ENCODE measurements at places on chromosomes 7 and 10.

- no peak for DNase-seq
These were observed 117.4 kb upstream of the PFKP start for GRCh38 chr10:2949948-2950354.

GRCh38 chr7:75928568-75928914, 13.6 kb downstream of the POR start:
- no peak for DNase-seq

DNA sequence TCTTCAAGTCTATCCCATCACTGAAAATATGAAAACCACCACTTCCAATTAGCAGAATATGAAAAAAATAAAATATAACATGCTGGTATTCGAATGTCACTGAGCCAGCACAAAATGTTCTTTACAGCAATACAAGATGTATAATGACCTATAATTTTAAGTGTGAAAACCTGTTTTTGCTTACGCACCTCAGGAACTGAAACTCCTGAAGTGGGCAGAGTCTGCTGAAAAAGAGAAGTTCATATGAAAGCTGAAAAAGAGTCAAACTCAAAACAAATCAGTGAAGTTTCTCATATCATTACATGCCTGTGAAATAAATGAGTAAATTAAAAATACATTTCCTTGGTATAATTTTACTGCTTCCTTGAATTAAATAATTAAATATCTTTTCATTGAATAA, 272.5 kb downstream of the DGKB start:
- no peak for DNase-seq

- no peak for DNase-seq
These were observed 1240.4 kb downstream of the GATA3 start for GRCh38 chr10:9294865-9295264.

- DNase-seq = no peak
These were observed 36.3 kb upstream of the TOMM7 start for GRCh38 chr7:22858640-22859561.

GRCh38 chr10:119391440-119392251, 150.9 kb downstream of the RGS10 start:
- DNase-seq = no peak

DNA sequence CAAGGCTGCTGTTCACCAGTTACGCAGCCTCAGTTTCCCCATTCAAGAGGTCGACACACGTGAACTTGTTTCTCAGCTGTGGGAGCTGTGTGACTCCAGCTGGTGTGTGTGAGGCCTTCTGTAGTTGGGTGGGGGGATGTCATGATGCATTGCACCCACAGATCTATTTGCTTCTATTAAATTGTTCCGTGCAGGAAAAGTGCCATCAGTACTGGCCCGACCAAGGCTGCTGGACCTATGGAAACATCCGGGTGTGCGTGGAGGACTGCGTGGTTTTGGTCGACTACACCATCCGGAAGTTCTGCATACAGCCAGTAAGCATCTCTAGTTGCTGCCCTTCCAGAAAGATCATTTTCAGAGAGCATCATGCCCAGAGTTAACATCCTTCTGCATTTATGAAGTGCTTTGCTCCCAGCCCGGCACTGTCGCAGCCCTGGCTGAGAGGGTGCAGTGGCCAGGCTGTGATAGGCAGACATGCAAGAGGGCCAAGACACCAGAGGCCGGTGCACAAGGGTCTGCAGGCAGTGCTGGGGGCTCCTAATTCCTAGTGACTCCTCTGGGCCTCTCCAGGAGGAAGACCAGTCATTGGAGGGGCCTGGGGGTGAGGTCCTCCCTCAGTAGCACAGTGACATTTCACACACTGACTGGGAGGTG, 60.2 kb downstream of the MKI67 start:
- DNase-seq = no peak

DNA sequence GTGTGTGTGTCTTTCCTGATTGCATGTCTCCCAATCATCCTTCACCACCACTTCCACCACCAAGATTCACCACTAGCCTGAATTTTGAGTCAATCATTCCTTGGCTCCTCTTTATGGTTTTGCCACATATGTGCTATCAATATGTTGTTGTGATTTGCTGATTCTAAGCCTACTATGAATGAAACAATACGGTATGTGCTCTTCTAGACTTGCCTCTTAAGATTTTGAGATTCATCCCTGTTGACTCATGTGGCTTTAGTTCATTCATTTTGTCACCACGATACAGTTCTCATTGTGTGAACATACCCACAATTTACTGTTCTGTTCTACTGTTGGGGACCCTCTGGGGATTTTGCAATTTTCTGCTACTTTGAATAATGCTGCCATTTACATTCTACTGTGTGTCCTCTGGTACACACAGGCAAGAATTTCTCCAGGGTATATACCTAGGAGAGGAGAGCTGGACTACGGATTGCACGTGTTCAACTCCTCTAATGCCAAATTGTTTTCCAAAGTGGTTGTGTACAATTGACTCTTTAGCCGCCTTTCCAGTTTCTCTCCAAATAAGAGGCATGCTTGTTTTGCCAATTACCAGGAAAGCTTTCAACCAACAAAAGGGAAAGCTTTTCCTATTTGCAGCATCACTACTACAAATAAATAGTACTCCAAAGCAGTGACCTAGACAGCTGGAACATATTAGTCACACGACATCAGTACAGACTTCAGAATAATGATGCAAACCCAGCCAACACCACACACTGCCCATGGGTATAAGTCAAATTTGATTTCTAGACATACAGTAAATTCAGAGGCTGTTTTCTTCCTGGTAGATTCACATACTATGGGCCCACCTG, 30.0 kb downstream of the SGMS1 start:
- no peak for DNase-seq

- no peak for DNase-seq
These were observed 594.8 kb upstream of the FZD8 start for GRCh38 chr10:36236931-36237330.

- DNase-seq = no peak
These were observed 444.1 kb downstream of the NRG3 start for GRCh38 chr10:82319074-82319473.

GRCh38 chr10:8489823-8490222, 435.3 kb downstream of the GATA3 start:
- DNase-seq = no peak

GRCh38 chr7:103777440-103777839, 212.0 kb downstream of the RELN start:
- no peak for DNase-seq

DNA sequence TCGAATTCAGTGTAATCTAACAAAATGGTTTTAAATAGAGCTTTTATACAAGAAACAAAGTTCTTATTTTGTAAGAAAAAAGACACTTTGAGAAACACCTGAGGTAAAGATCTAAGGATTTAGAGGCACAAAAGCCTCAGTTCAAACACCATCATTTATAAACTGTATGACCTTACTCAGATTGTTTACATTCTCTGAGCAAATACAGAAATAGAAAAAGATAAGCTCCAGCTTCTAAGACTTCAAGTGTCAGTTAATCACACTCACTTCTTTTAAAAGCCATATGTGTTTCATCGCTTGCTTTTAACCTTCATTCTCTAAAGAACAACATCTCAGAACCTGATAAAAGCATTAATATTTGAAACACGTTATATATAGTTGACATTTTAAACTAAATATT, 27.9 kb downstream of the CADPS2 start:
- no peak for DNase-seq

- no peak for DNase-seq
These were observed 326.5 kb downstream of the WDR37 start for GRCh38 chr10:1382711-1383110.

GRCh38 chr7:19610194-19610943, 98.5 kb downstream of the POLR1F start:
- no peak for DNase-seq

DNA sequence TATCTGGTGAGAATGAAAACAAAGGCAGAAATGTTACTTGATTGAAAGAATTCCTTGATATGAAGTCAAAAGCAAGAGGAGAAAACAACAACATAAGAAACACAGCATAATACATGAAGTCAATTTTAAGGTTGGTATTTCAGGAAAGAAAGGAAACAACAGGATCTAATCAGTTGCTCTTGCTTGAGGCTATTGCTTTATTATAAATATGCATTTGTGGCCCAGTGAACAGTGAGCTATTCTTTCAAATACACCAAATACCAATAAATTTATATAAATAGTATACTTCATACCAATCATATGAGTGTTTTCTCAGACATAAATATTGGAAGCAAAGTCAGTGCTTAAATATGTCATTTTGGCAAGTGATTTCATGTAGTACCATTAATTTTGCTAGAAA, 806.6 kb downstream of the NXPH1 start:
- no peak for DNase-seq

DNA sequence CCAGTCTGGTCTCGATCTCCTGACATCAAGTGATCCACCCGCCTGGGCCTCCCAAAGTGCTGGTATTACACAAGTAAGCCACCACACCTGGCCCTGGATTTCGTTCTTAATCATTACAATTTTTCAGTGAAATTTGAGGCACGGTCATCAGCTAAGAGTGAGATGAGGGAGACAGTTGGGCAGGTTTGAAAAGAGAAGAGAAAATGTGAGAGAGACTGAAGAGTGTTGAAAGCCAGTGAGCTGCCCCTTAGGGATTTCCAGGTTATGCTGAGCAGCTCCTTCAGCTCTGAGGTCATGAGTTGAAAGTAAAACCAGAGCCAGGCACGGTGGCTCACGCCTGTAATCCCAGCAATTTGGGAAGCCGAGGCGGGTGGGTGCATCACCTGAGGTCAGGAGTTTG, 5.9 kb upstream of the UPF2 start:
- DNase-seq = no peak

DNA sequence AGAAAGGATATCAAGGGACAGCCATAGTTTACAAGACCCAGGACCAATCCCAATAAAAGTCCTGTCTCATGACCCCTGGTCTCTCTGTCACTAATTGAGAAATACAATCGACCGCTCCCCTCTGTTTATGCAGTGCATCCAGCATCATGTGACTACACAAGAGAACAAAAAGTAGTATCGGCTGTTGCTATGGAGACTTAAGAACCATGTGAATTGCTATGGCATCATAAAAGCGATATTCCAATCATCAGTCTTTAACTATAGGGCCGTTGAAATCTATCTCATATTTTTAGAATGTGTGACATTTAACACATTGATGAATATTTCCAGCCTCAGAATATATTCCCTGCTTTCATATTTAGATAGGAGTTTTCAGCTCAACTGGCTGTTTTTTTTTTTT, 139.3 kb downstream of the FRMD4A start:
- DNase-seq = no peak

- DNase-seq = no peak
These were observed 114.7 kb downstream of the PDGFA start for GRCh38 chr7:404812-405488.

- DNase-seq = peak; percentile 38
These were observed at the start of gene NPTX2 for GRCh38 chr7:98617051-98617959. Gene NPTX2, plus strand, starts transcription at chr7:98617285. Its CDS starts 177 bp downstream, at chr7:98617462.

DNA sequence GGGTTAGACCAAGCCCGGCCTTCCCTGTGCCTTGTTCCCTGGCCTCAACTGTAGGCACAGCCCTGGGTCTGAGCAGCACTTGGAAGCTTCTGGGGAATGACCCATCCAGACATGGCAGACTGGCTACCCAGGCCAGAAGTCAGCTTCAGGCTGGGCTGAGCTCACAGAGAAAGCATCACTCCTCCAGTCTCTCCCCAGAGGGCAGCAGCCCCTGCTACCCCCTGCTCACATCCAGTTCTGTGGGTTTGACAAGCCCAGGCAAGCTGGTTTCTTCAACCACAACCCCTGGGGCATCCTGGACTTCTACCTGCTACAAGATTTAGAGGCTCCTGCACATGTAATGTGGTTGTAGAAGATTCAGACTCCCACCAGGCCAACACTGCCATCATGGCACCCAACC, 9.0 kb downstream of the C10orf71 start:
- peak; percentile 43 for DNase-seq

DNA sequence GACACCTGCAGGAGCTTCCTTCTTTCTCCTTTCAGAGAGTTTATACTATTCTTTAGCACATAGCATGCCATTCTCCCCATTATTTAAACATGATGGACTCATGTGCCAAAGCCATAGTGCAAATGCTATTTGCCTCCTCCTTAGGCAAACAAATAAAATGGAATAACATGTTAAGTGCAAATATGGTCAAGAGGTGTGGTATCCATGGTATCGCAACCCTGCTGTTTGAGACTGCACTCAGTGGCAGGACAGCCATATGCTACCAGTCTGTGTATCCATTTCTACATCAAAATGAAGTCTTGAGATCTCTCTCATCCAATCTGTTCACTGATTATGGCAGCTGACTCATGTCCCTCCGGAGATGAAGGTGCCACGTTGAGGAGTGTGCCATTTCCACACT, 22.8 kb downstream of the HEPACAM2 start:
- no peak for DNase-seq

DNA sequence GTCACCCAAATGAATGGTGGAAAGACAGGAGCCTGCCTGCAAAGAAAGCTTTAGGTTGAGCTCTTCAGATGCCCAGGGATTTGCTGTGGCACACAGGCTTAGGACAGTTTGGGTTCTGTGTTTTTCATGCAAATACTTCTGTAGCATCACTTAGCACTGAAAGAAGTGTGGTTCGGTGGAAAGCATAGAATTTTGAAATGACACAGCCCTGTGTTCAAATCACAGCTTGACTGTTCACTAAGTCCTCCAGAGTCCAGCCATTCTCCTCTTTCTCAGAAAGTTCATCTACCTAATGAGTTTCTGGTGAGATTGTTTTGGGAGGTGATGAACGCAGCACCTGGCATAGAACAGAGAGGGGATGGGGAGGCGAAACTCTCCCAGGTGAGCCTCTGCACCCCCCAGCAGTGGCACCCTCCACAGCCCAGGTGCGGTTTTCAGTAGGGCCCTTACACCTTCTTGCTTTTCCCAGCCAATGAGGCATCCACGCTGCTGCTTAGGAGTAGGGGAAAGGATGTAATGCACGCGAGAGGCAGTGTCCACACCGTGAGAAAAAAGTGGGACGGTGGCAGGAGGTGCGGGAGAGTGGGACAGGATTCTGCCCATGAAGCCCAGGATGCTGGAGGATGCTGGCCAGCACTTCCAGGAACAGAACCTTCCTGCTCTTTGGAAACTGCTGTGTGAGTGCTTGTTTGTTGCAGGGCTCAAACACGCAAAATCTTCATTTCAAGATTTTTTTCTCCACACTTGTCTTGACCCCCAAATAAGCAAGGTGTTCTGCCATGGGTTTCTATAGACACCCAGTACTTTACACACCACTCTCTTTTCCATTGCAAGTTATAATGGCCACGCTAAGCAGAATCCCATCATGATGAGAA, 11.6 kb downstream of the EN2 start:
- no peak for DNase-seq

DNA sequence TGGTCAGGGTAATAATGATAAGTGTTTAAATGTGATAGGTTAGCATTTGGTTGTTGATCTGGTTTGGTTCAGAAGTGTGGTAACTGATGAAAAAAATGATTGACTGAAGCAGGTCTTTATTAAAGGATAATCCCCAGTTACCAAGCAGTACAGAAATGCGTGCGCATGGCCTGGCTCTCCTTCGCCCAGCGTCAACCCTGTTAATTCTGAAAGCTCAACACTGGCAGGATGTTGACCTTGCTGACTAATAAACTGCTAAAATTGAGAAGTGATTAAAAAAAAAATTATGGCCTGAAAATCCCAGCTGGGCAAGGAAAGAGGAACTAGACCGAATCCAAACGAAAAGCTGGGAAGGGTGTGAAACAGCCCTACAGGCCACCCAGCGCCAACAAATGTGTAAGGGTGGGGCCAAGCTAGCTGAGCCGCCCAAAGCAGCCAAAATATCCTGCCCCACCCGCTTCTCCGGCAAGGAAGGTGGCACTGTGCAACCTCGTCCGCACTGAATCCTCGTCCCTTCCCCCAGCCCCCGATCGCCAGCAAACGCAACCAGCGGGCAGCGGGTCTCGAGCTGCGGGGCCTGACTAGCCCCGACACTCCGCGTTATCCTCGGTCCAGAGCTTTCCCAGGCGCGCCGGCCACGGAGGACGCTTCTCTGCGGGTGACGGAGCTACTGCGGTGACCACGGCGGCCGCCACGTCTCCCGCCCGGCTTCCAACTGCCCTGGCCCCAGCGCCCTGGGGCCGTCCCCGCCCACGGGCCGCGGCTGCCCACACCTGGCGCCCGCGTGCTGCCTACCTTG, 561 bp downstream of the SHTN1 start:
- DNase-seq = peak; percentile 80
